ENCODE measurements at places on chromosomes 6 and 20. TPM values are rescaled to one million over a fixed set of nuclear protein-coding genes. Genes with fewer than 3 reads are reported as not detected.

Gene MAP3K5
- total RNA-seq, result 6.5 TPM

Gene CDH4
- not detected for total RNA-seq

Gene PNPLA1
- total RNA-seq, result not detected

Gene IRF4
- 1,053 TPM for total RNA-seq

Gene RNF182
- not detected for total RNA-seq

Gene VARS2
- total RNA-seq, result 67.0 TPM

Gene CD24
- total RNA-seq, result 2.0 TPM

Gene CDH22
- total RNA-seq, result not detected

Gene CDH26
- 0.30 TPM for total RNA-seq

Gene PPP1R14C
- total RNA-seq, result 0.23 TPM

DNA sequence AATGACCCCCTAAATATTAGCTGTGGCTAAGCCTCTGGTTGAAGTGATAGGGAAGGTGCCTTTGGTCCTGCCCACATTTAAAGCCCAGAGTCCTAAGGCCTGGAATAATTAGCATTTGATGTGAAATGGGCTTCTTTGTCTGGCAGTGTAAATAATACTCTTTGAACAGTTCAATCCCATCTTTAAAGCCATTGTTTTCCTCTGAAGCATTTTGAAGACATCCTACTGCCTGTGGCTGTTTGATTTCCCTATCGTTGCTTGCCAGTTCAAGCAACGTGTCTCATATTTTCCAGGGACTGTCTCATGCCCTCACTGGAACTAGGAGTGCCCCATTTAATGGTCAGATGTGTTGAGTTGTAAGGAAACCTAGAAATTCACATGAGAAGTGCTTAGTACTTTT is 89.3 kb upstream of the BTN3A2 start:
- H3K27ac ChIP-seq, result no peak overlapping the region
- H3K4me3 ChIP-seq, result no peak overlapping the region
- no peaks in the 10 kb centered on the region for H3K27me3 ChIP-seq
- no peak for DNase-seq
- H3K4me1 ChIP-seq, result peaks cover 21% of the 10 kb centered on the region
- peaks cover 2% of the 10 kb centered on the region for H3K36me3 ChIP-seq

DNA sequence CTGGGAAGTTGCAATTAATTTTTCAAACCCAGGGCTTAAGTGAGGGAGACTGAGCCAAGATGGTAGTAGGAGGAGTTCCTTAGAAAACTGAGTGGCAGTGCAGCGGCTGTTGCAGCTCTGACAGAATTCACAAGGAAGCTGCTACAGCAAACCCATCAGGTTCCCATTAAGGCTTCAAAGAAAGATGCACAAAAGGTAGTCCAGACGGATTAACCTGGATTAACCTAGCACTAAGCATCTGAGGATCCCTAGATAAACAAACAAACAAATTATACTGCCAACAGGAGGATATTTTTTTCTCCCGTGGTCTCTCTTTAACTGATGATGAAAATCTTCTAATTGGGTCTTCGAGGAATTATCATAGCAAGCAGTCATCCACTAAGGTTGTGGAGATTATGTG is 5.2 kb downstream of the TENT5A start:
- H3K4me1 ChIP-seq, result peaks cover 15% of the 10 kb centered on the region
- H3K27ac ChIP-seq, result no peak overlapping the region
- no peak for DNase-seq
- H3K36me3 ChIP-seq, result peaks cover 8% of the 10 kb centered on the region

DNA sequence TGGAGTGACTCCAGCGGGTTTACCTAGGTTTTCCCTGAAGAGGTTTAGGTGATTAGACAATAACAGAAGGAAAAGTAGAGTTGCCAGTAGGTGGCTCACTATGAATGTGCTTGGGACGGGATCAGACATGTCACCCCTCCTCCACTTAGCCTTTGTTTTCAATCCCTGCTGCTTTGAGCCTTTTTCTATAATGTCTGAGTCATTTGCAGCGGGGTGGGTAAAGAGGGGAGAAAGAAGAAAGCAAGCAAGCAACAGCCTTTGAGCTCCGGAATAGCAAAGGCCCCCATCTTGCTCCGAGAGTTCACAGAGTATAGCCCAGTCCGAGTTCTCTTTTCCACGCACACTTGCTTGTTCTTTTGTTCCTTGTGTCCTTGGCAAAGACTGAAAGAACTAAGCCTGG is 129.1 kb downstream of the PACRG start:
- H3K36me3 ChIP-seq, result no peaks in the 10 kb centered on the region
- H3K27ac ChIP-seq, result no peak overlapping the region
- no peaks in the 10 kb centered on the region for H3K27me3 ChIP-seq

DNA sequence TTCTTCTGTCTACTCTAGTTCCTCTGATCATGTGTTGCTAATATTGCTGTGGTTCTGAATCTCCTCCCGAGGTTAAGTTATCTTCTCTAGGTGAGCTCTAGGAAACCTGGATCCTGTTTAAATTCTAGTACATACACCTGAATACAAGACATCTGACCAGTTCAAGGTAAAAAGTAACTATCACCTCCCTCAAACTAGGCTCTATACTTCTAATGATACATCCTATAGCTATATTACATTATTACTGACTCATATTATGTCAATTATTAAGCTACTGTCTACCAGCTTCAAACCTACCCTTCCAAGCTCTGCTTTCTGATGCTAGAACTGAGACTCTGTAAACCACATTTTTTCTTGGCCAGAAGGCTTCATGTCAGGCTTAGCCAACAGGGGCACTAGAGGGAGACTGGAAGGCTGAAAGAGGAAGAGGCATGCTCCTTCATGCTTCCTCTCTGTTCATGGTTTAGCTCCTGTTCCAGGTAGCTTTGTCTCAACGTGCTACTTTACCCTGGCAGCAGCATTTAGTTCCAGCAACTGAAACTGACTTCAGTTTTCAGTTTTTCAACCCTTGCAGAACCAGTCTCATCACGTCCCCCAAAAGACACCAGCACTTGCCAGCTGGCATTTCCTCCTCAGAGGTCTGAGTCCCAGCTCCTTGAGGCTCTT is 148.4 kb upstream of the TOP1 start:
- H3K36me3 ChIP-seq, result no peaks in the 10 kb centered on the region
- peaks cover 11% of the 10 kb centered on the region for H3K27me3 ChIP-seq
- no peak overlapping the region for H3K27ac ChIP-seq
- DNase-seq, result no peak
- H3K4me1 ChIP-seq, result peaks cover 26% of the 10 kb centered on the region

GRCh38 chr6:34445313-34445860 is 19.5 kb upstream of the RPS10 start:
- H3K4me3 ChIP-seq, result no peak overlapping the region
- DNase-seq, result no peak
- peaks cover 2% of the 10 kb centered on the region for H3K27me3 ChIP-seq

- no peak overlapping the region for H3K27ac ChIP-seq
- H3K4me1 ChIP-seq, result peaks cover 12% of the 10 kb centered on the region
- no peaks in the 10 kb centered on the region for H3K36me3 ChIP-seq
- H3K27me3 ChIP-seq, result peaks cover 59% of the 10 kb centered on the region
- H3K4me3 ChIP-seq, result no peak overlapping the region
- no peak for DNase-seq
Observed at GRCh38 chr6:170273681-170274080, 17.2 kb downstream of the DLL1 start.

DNA sequence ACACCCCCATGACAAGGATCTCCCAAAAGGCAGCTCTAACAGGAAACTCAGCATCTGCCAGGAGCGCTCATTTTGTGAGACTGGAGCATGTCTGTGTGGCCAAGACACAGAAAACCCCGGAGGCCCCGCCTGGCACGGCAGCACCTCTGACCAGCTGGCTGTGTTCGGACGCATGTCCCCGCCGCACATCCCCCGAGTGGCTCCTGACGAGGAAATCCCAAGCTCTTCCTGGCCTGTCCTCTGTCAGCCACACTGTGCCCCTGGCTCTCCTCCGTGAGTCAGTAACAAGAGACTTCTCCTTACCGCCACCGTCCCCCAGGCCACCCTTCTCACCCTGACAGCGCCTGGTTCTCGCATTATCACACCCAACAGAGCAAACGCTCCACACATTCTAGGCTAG is 14.4 kb downstream of the SLC2A4RG start:
- DNase-seq, result no peak
- peaks cover 16% of the 10 kb centered on the region for H3K4me1 ChIP-seq
- H3K4me3 ChIP-seq, result no peak overlapping the region
- no peaks in the 10 kb centered on the region for H3K36me3 ChIP-seq

GRCh38 chr6:90169374-90169773 is 127.3 kb downstream of the BACH2 start:
- H3K4me1 ChIP-seq, result peaks cover 23% of the 10 kb centered on the region
- DNase-seq, result no peak
- no peak overlapping the region for H3K27ac ChIP-seq
- no peak overlapping the region for H3K4me3 ChIP-seq
- H3K36me3 ChIP-seq, result peaks cover 59% of the 10 kb centered on the region
- no peaks in the 10 kb centered on the region for H3K27me3 ChIP-seq

DNA sequence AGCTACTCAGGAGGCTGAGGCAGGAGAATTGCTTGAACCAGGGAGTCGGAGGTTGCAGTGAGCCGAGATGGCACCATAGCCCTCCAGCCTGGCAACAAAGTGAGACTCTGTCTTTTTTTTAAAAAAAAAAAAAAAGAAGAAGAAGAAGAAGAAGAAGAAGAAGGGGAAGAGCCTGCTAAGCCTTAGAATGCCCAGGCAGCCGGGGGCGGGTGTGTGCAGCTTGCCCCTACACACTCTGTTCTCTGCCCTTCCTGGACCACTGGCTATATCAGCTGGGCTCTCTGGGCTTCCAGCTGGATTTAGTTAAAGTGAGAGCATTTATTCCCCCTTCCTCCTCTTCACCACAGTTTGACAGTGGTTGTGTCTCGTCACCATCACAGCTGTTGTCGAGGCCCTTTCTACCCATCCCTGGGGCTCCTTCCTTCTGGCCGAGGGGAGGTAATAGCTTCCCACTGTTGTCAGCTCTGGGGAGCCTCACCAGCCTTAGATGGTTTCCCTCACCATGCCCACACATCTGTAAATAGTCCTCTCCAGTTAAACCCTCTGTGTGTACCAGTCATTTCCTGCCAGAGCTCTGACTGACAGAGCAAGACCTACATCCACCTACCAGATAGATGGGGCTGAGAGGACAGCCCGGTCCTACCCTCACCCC is 77.6 kb downstream of the TRERF1 start:
- peaks cover 54% of the 10 kb centered on the region for H3K4me1 ChIP-seq
- H3K27me3 ChIP-seq, result no peaks in the 10 kb centered on the region

GRCh38 chr6:35017411-35018181 is 123.5 kb downstream of the TCP11 start:
- no peaks in the 10 kb centered on the region for H3K4me1 ChIP-seq
- DNase-seq, result no peak
- no peak overlapping the region for H3K27ac ChIP-seq
- H3K27me3 ChIP-seq, result no peaks in the 10 kb centered on the region
- peaks cover 3% of the 10 kb centered on the region for H3K36me3 ChIP-seq

GRCh38 chr6:6750594-6751265 is 162.2 kb downstream of the LY86 start:
- peak overlapping the region; percentile 13 for H3K27ac ChIP-seq
- DNase-seq, result no peak
- no peak overlapping the region for H3K4me3 ChIP-seq
- H3K36me3 ChIP-seq, result no peaks in the 10 kb centered on the region
- peaks cover 22% of the 10 kb centered on the region for H3K4me1 ChIP-seq

DNA sequence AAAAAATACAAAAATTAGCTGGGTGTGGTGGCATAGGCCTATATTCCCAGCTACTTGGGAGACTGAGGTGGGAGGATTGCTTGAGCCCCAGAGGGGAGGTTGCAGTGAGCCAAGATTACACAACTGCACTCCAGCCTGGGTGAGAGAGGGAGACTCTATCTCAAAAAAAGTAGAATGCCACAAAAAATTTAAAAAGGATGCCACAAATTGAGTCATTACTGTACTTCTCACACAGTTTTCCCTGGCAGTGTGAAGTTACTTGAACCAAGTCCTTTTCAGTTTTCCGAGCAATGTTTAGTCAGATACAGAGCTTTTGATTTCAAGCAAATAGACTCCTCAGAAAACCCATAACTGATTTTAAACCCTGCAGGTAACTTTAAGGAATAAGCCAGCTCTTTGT is 53.3 kb downstream of the TNFRSF21 start:
- H3K4me1 ChIP-seq, result no peaks in the 10 kb centered on the region
- no peaks in the 10 kb centered on the region for H3K36me3 ChIP-seq
- H3K4me3 ChIP-seq, result no peak overlapping the region
- no peak for DNase-seq

DNA sequence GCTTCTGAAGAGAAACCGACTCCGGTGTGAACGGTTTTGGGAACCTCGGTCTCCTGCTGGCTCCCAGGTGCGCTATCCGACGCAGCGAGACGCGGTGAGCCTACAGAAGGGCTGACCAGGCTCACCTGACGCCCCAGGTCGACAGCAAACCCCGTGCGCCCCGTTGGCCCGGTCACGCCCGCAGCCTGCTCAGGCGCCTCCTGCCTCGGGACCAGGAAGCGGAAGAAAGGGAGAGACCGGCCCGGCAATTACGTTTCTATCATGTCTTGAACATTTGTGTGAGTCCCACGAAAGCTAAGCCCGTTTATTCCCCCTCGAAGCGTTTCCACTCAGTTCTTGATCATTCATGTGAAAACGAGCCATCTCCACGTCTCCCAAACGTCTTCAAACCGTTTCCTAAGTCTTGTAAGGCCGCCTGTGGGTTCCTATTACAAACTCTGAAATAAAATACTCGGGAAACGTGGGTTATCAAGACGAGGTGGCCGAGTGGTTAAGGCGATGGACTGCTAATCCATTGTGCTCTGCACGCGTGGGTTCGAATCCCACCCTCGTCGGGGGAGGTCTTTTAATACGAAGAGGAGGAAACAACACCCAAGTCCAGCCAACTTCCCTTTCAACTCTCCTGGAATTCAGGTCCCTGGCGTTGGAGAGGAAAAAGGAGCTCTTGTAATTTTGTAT is 150.5 kb upstream of the PRSS16 start:
- H3K27me3 ChIP-seq, result peaks cover 46% of the 10 kb centered on the region
- H3K27ac ChIP-seq, result no peak overlapping the region
- H3K36me3 ChIP-seq, result peaks cover 7% of the 10 kb centered on the region
- peaks cover 14% of the 10 kb centered on the region for H3K4me1 ChIP-seq

DNA sequence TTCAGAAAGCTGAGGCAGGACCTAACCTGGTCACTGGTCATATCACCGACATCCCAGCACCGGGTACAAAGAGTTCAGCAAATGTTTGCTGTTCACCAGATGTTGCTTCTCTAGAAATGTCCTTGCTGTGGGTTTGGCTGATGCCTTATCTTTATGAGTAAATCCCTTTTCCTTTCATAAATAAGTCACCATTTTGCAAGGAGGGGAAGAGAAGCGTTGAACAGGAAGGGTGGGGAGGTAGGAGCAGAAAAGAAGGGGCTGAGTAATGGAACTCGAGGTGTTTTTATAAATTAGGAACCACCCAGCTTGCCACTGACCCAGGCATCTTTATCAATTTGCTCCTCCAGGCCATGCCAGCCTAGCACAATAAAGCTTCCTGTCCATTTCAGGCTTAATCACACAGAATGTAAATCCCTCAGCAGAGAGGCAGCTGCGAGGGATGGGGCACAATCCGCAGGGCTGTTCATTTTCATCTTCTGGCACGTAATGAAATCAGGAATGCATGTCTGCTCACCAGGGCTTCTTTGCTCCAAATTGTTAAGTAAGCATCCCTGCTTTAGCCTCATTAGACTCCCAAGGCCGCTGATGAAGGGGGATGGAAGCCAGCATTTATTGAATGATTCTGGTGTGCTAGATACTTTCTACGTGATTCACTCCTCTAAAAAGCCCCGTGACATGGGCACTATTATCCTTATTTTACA is 371.9 kb upstream of the CHD6 start:
- no peak overlapping the region for H3K4me3 ChIP-seq
- no peaks in the 10 kb centered on the region for H3K27me3 ChIP-seq
- H3K27ac ChIP-seq, result no peak overlapping the region
- no peak for DNase-seq
- no peaks in the 10 kb centered on the region for H3K36me3 ChIP-seq
- no peaks in the 10 kb centered on the region for H3K4me1 ChIP-seq

- H3K4me3 ChIP-seq, result no peak overlapping the region
- no peaks in the 10 kb centered on the region for H3K36me3 ChIP-seq
- peaks cover 6% of the 10 kb centered on the region for H3K4me1 ChIP-seq
- H3K27ac ChIP-seq, result no peak overlapping the region
- DNase-seq, result no peak
Observed at GRCh38 chr6:150548330-150548729, 51.4 kb upstream of the PLEKHG1 start.
